Muscle of leg (tissue), 16 donors: ENCODE measurements at places on chromosomes 4 and X. TPM values are rescaled to one million over a fixed set of nuclear protein-coding genes. Genes with fewer than 3 reads are reported as not detected.
A peak's percentile ranks its signal among the peaks of the same experiment; 100 is the strongest.

SFRP2 gene
- polyA plus RNA-seq = 131 TPM

NXF2B gene
- polyA plus RNA-seq = not detected

PCYT1B gene
- 1.8 TPM for polyA plus RNA-seq

PRSS48 gene
- not detected for polyA plus RNA-seq

FAT4 gene
- polyA plus RNA-seq = 13.6 TPM

GLUD2 gene
- 2.1 TPM for polyA plus RNA-seq

HSFX4 gene
- polyA plus RNA-seq = 0.74 TPM

MAD2L1 gene
- 19.2 TPM for polyA plus RNA-seq

UGT8 gene
- polyA plus RNA-seq = 2.7 TPM

GPR82 gene
- polyA plus RNA-seq = 0.09 TPM

GRCh38 chr4:159593681-159594080 is 490.8 kb downstream of the RAPGEF2 start:
- DNase-seq = no peak

DNA sequence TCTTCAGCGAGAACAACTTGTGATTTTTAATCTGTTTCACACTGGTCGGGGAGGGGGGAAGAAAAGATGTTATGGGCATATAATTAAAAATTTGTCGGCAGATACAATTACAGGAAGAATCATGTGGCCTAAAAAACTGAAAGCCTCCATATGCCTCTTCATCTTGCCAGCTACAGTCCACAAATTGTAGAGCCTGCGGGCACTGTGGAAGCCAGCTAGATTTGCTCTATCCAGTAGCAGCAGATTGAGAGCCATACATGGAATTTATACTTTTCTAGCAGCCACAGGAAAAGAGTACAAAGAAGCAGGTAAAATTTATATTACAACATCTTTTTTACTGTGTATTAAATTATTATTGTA is 147.3 kb downstream of the TBL1X start:
- no peak for DNase-seq

DNA sequence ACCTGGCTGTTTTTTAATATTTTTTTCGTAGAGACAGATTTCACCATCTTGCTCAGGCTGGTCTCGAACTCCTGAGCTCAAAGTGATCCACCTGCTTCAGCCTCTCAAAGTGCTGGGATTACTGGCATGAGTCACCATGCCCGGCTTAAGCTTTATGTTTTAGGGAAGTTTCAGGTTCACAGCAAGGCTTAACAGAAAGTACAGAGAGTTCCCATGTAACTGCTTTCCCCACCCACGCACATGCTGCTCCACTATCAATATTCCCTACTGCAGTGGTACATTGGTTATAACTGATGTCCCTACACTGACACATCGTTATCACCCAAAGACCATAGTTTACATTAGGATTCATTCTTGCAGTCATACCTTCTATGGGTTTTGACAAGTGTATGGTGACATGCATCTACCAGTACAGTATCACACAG is 62.7 kb downstream of the PRPS1 start:
- no peak for DNase-seq

DNA sequence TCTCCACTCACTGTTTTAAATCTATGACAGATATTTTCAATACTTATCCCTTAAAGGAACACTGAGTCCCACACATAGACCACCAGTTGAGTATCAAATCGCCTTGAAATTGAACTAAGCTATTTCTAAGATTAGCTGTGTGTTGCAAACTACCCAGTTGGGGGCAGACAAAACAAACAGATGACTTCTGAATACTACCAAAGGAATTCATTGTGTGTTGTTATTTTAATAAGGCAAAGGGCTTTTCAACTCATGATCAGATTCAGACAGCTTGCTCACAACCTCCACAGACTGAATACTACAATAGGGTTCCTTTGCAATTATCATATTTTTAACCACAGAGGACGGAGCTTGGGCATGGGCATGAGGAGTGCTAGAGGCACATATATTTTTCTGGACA is 283.0 kb upstream of the GPC4 start:
- peak; percentile 19 for DNase-seq

DNA sequence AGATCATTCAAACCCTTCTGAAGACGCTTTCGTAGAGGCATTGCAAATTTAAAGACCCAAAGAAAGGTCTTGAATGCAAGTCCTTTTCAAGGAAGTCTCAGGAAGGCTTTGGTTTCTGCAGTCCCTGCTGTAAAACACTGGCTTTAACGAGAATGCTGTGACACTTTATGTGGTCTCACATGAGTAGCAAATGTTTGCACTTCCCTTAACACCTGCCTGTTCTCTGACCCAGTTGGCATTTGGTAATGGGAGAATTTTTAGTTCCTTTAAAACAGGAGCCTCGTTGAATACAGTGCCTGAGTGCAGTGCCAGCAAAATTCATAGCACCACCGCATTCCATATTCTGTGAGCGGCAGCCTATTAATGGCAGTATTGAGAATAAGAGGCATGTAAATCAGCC is 330.5 kb upstream of the PRKX start:
- DNase-seq = no peak

DNA sequence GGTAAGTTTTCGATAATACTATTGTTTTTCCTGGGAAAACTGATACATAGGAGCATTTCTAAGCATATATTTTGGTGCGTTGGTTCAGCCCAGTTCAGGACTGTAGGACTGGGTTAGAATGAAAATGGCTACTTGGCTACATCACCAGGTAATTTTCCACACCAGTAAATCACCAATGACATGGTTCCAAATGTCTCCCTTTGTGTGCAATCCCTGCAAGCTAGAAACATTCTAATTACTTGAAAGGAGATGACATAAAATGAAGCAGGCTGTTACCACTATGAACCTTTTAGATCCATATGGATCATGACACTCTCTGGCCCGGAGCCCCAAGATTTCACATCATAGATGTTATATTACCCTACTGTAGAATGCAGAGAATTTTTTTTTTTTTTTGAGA is 577.4 kb upstream of the FTHL17 start:
- no peak for DNase-seq

- DNase-seq = no peak
Observed at GRCh38 chrX:74277846-74278245, 26.1 kb upstream of the ZCCHC13 start.

GRCh38 chr4:113502906-113503305 is 258.6 kb downstream of the CAMK2D start:
- DNase-seq = peak; percentile 44

- DNase-seq = no peak
Observed at GRCh38 chr4:73388887-73389286, 15.2 kb upstream of the ALB start.

DNA sequence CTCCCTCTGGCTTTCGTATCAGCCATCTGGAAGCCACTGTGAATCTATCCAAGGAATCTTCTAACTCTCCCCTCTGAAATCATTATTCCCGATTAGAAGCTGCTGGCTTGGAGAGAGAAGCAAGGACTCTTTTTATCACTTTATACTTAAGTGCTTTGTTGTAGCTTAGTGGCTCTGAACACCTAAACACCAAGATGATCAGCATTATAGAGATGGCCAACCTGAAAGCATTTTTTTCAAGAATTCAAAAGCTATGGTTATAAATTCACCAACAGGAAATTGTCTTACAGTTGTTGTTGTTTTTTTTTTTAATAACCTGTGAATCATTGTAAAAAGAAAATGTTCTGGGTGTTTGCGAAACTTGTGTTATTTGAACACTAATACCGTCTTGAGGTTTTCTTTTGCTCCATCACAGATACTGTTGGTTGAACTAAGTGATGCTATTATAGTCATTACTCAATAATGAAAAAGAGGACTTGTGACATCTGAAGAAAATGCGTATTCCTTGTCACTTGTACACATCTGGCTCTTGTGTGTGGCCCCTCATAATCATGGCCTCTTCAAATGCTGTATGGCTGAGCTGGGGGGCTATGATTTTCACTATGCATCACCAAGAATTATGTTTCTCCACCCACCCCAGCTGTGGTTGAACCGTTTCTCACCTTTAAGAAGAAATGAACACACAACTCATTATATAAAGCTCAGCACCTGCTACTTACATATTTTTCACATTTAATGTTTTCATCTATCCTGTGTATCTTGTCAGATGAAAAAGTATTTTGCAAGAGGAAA is 11.8 kb upstream of the SMIM43 start:
- no peak for DNase-seq

DNA sequence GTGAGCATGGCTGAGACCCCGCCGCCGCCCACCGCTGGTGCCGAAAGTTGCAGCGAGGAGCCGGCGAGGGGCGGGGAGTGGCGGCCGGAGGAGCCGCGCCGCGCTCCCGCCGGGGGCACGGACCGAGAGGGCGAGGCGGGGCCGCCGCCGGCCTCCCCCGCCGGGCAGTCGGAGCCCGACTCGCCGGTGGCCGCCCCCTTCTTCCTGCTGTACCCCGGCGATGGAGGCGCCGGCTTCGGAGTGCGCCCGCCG is 16.5 kb downstream of the UTP3 start:
- no peak for DNase-seq

GRCh38 chrX:2583194-2584162 is 82.7 kb upstream of the DHRSX start:
- no peak for DNase-seq
